ENCODE measurements at places on chromosomes 7 and 10. TPM values are rescaled to one million over a fixed set of nuclear protein-coding genes. Genes with fewer than 3 reads are reported as not detected.

Gene BPGM
- 10.9 TPM for total RNA-seq

Gene HNRNPA2B1
- 99.9 TPM for total RNA-seq

Gene NEUROG3
- not detected for total RNA-seq

Gene SLC16A12
- not detected for total RNA-seq

Gene ADIRF
- 26.0 TPM for total RNA-seq

Gene SPOCK2
- 1.9 TPM for total RNA-seq

Gene BEND7
- 4.9 TPM for total RNA-seq

Gene ORC5
- 25.2 TPM for total RNA-seq

Gene ACBD7
- 3.1 TPM for total RNA-seq

Gene IL6
- 0.39 TPM for total RNA-seq

Gene TMEM139
- not detected for total RNA-seq

Gene ZWINT
- 18.8 TPM for total RNA-seq

Gene ZNF727
- 0.13 TPM for total RNA-seq

Gene ASIC3
- under 0.01 TPM for total RNA-seq

Gene CHAT
- total RNA-seq, result not detected

Gene GPR15LG
- not detected for total RNA-seq

Gene ITGB8
- 2.2 TPM for total RNA-seq

Gene CDK1
- total RNA-seq, result 41.8 TPM

Gene FLNC
- 130 TPM for total RNA-seq

Gene CHN2
- total RNA-seq, result 0.63 TPM

Gene ATOH7
- total RNA-seq, result not detected

Gene NUTM2A
- total RNA-seq, result 0.51 TPM

Gene ACSM6
- not detected for total RNA-seq

Gene LZTS2
- 33.9 TPM for total RNA-seq

Gene STEAP4
- not detected for total RNA-seq

Gene LIPF
- not detected for total RNA-seq

Gene STEAP1B
- total RNA-seq, result 10.9 TPM

Gene ZC3HAV1L
- total RNA-seq, result 14.2 TPM

Gene ADRA2A
- total RNA-seq, result not detected

Gene MBL2
- not detected for total RNA-seq

Gene HTR7
- 0.13 TPM for total RNA-seq

Gene VGF
- total RNA-seq, result not detected

Gene NUDCD3
- total RNA-seq, result 72.4 TPM

Gene MYO3A
- not detected for total RNA-seq

Gene CALY
- total RNA-seq, result not detected

Gene PTPRZ1
- not detected for total RNA-seq

Gene TPST1
- 32.1 TPM for total RNA-seq

Gene MEST
- total RNA-seq, result 0.64 TPM

Gene PAOX
- 3.1 TPM for total RNA-seq

Gene CPN1
- not detected for total RNA-seq

Gene LLCFC1
- not detected for total RNA-seq

Gene EVX1
- not detected for total RNA-seq
